ENCODE measurements at places on chromosomes 5 and 9. TPM values are rescaled to one million over a fixed set of nuclear protein-coding genes. Genes with fewer than 3 reads are reported as not detected.

GRCh38 chr5:135553688-135554462, 18.1 kb upstream of the NEUROG1 start:
- no peaks in the 10 kb centered on the region for H3K4me1 ChIP-seq
- peak; percentile 23 for DNase-seq
- H3K27me3 ChIP-seq = no peaks in the 10 kb centered on the region
- H3K36me3 ChIP-seq = no peaks in the 10 kb centered on the region
- no peak overlapping the region for H3K4me3 ChIP-seq
- H3K27ac ChIP-seq = no peak overlapping the region

DNA sequence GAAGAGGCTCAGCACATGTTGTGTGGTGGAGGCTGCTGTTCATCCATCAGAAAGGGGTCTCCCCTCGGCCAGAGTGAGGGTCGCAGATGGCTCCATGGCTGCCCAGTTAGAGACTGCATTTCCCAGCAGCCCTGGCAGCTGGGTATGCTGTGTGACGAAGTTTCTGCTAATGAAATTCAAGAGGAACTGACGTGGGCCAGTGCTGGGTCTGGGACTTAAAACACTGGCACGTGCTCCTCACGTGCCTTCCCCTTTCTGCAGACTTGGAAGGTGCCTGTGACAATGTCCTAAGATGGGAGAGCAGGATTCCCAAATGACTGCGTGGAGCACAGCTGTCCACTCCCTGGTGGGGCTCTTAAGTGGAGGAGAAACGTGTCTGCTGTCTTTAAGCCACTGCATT, 114.5 kb upstream of the RAPGEF1 start:
- H3K27ac ChIP-seq = no peak overlapping the region
- H3K36me3 ChIP-seq = no peaks in the 10 kb centered on the region
- no peak overlapping the region for H3K4me3 ChIP-seq
- H3K4me1 ChIP-seq = no peaks in the 10 kb centered on the region

DNA sequence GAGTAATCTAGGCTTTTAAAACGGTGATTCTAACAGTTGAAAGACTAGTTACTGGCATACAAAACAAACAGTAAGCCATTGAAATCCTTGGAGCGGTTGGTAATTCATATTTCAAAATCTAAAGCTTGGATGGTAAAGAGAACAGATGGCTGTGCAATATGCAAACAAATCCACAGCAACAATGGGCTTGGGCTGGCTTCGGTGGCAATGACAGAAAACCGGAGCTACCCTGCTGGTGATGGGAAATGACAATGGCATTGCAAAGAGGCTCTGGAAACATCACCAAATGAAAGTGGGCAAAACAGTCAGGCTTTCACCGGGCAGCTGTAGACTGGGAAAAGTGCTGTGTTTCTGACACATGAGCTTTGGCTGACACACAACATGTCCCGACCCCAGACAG, 42.2 kb downstream of the MED27 start:
- peaks cover 6% of the 10 kb centered on the region for H3K4me1 ChIP-seq
- no peaks in the 10 kb centered on the region for H3K36me3 ChIP-seq
- H3K27ac ChIP-seq = no peak overlapping the region
- no peaks in the 10 kb centered on the region for H3K27me3 ChIP-seq
- DNase-seq = no peak

DNA sequence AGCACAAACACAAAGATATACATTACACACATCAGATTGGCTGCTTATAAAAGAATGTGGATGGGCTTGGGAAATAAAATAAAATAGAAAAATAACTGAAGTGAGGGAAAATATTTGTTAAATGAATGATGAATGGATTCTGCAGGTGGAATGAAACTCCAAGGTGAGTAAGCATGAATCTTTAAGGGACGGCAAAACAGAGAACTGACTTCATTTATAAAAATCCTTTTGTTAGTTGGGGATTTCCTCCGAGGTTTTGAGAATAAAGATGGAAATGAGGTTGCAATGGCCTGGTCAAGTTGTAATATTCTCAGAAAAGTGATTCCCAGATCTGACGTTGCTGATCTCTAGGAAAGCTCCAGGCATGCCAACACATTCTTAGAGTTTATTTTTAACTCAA, 20.9 kb upstream of the SEMA6A start:
- DNase-seq = no peak
- no peaks in the 10 kb centered on the region for H3K36me3 ChIP-seq
- no peak overlapping the region for H3K4me3 ChIP-seq
- H3K4me1 ChIP-seq = no peaks in the 10 kb centered on the region
- no peak overlapping the region for H3K27ac ChIP-seq

DNA sequence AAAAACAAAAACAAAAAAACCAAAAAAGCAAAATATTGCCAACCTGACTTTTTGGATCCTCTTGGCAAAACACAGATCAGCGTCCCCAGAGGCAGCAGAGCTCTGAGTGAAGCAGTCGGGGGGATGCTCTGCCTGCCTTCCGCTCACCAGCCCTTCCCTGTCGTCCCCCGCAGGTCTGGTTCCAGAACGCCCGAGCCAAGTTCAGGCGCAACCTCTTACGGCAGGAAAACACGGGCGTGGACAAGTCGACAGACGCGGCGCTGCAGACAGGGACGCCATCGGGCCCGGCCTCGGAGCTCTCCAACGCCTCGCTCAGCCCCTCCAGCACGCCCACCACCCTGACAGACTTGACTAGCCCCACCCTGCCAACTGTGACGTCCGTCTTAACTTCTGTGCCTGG, 20.7 kb downstream of the LHX2 start:
- no peaks in the 10 kb centered on the region for H3K4me1 ChIP-seq
- DNase-seq = no peak
- peaks cover 20% of the 10 kb centered on the region for H3K27me3 ChIP-seq
- no peak overlapping the region for H3K27ac ChIP-seq
- no peak overlapping the region for H3K4me3 ChIP-seq

- H3K4me1 ChIP-seq = peaks cover 10% of the 10 kb centered on the region
- peak overlapping the region; percentile 49 for H3K4me3 ChIP-seq
- peak; percentile 47 for DNase-seq
Measured at GRCh38 chr5:142012186-142012785, 541 bp downstream of the GNPDA1 start.

- no peak overlapping the region for H3K4me3 ChIP-seq
- no peaks in the 10 kb centered on the region for H3K27me3 ChIP-seq
- H3K36me3 ChIP-seq = no peaks in the 10 kb centered on the region
- H3K4me1 ChIP-seq = peaks cover 3% of the 10 kb centered on the region
- DNase-seq = no peak
Measured at GRCh38 chr9:120846251-120846889, 3.6 kb upstream of the PSMD5 start.

- no peaks in the 10 kb centered on the region for H3K27me3 ChIP-seq
- H3K27ac ChIP-seq = no peak overlapping the region
- H3K4me3 ChIP-seq = no peak overlapping the region
- H3K36me3 ChIP-seq = no peaks in the 10 kb centered on the region
- H3K4me1 ChIP-seq = no peaks in the 10 kb centered on the region
Measured at GRCh38 chr9:23117616-23118015, 671.0 kb downstream of the DMRTA1 start.

GRCh38 chr9:4844056-4844838, 51.5 kb downstream of the RCL1 start:
- no peak for DNase-seq
- no peaks in the 10 kb centered on the region for H3K36me3 ChIP-seq
- H3K4me3 ChIP-seq = no peak overlapping the region
- H3K27me3 ChIP-seq = no peaks in the 10 kb centered on the region
- no peak overlapping the region for H3K27ac ChIP-seq

DNA sequence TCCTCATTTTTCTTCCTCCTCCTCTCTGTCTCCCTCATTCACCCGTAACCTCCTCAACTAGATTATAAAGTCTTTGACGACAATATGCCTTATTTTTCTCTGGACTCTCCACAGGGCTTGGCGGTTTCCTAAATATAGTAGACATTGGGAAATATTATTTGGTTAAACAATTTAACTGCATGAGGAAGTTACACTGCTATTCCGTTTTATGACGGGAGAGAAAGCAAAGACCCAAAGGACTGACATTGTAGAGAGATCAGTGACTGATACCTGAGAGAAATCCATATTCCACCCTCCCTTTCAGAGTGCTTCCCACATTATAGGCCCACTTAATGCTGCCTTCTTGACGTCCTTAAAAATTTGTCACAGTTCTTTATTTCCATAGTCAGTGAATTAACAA, 51.2 kb downstream of the GDA start:
- H3K27ac ChIP-seq = no peak overlapping the region
- no peaks in the 10 kb centered on the region for H3K27me3 ChIP-seq
- no peak overlapping the region for H3K4me3 ChIP-seq
- H3K4me1 ChIP-seq = no peaks in the 10 kb centered on the region
- DNase-seq = no peak

- peak; percentile 23 for DNase-seq
- H3K36me3 ChIP-seq = no peaks in the 10 kb centered on the region
- H3K4me3 ChIP-seq = peak overlapping the region; percentile 75
- peak overlapping the region; percentile 74 for H3K27ac ChIP-seq
Measured at GRCh38 chr5:77087484-77088261, 588 bp upstream of the ZBED3 start.

- H3K36me3 ChIP-seq = no peaks in the 10 kb centered on the region
- H3K4me3 ChIP-seq = no peak overlapping the region
- H3K27ac ChIP-seq = no peak overlapping the region
- H3K4me1 ChIP-seq = peaks cover 2% of the 10 kb centered on the region
- no peaks in the 10 kb centered on the region for H3K27me3 ChIP-seq
Measured at GRCh38 chr9:72292874-72293607, 72.0 kb downstream of the ZFAND5 start.

- DNase-seq = no peak
- no peak overlapping the region for H3K27ac ChIP-seq
- no peaks in the 10 kb centered on the region for H3K27me3 ChIP-seq
- H3K4me3 ChIP-seq = no peak overlapping the region
Measured at GRCh38 chr5:158908425-158909220, 191.1 kb downstream of the EBF1 start.

DNA sequence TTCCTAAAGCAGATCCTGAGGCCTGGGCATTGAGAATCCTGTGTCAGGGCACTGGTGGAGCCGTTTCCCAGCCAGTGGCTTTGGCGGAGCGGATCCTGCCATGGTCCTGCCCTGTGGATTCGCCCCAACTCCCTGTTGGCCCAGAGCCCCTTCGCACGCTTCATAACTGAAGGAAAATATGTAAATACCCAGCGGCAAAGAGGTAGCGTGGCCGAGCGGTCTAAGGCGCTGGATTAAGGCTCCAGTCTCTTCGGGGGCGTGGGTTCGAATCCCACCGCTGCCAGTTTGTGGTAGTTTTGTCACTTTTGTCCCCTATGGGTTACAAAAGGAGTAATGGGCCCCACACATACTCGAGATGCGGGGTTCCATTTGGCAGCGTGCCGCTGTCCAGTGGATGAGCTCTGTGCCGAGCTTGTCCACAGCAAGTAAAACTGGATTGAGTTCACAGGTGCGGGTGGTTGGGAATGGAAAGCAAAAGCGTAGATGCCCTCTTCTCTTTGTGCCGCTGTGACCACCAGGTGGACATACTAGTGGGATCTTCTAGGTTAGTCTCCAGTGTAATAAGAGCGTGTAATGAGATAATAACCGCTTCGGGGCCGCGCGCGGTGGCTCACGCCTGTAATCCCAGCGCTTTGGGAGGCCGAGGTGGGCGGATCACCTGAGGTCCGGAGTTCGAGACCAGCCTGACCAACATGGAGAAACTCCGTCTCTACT, 17.3 kb downstream of the TRIM7 start:
- no peaks in the 10 kb centered on the region for H3K36me3 ChIP-seq
- no peaks in the 10 kb centered on the region for H3K4me1 ChIP-seq
- H3K27ac ChIP-seq = peak overlapping the region; percentile 54
- H3K27me3 ChIP-seq = no peaks in the 10 kb centered on the region
- peak; percentile 84 for DNase-seq
- peak overlapping the region; percentile 82 for H3K4me3 ChIP-seq

- H3K27ac ChIP-seq = no peak overlapping the region
- H3K36me3 ChIP-seq = no peaks in the 10 kb centered on the region
- no peak for DNase-seq
Measured at GRCh38 chr9:23438299-23438907, 387.6 kb downstream of the ELAVL2 start.

DNA sequence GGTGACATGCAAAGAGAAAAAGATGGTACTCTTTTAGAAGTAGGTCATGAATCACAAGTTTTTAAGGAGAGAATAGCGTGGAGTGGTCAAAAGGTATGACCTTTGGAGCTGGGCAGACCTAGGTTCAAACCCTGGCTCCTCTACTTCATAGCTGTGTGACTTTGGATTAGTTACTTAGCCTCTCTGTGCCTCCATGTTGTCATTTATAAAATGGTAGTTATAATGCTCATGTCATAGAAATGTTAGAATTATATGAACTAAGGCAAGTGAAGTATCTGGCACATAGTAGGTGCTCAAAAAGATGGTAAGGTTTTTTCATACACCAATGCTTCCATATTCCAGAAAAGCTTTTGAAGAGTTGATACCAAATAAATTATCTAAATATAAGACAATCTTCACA, 7.3 kb downstream of the F2R start:
- H3K36me3 ChIP-seq = peaks cover 5% of the 10 kb centered on the region
- H3K27me3 ChIP-seq = no peaks in the 10 kb centered on the region
- H3K27ac ChIP-seq = no peak overlapping the region
- no peak overlapping the region for H3K4me3 ChIP-seq
- no peak for DNase-seq

GRCh38 chr9:74556685-74557084, 59.5 kb downstream of the RORB start:
- H3K4me1 ChIP-seq = no peaks in the 10 kb centered on the region
- H3K27ac ChIP-seq = no peak overlapping the region
- no peak overlapping the region for H3K4me3 ChIP-seq
- DNase-seq = no peak

- no peaks in the 10 kb centered on the region for H3K27me3 ChIP-seq
- no peak overlapping the region for H3K27ac ChIP-seq
- DNase-seq = no peak
- H3K4me3 ChIP-seq = no peak overlapping the region
Measured at GRCh38 chr5:137730336-137730735, 5.6 kb downstream of the KLHL3 start.

- DNase-seq = no peak
- H3K27me3 ChIP-seq = no peaks in the 10 kb centered on the region
- H3K27ac ChIP-seq = no peak overlapping the region
- H3K4me3 ChIP-seq = no peak overlapping the region
Measured at GRCh38 chr5:148342371-148343045, 7.1 kb downstream of the SPINK9 start.

- DNase-seq = no peak
- no peak overlapping the region for H3K27ac ChIP-seq
- H3K27me3 ChIP-seq = no peaks in the 10 kb centered on the region
Measured at GRCh38 chr9:121204121-121204520, 2.5 kb upstream of the RAB14 start.

Gene PCDHGB6
- total RNA-seq = 4.3 TPM

Gene PCDHA9
- 0.26 TPM for total RNA-seq

Gene MEGF9
- total RNA-seq = 24.9 TPM

Gene BAAT
- total RNA-seq = not detected

Gene NXNL2
- 1.3 TPM for total RNA-seq

Gene FAXDC2
- total RNA-seq = 11.3 TPM

Gene DELE1
- total RNA-seq = 38.6 TPM
